ENCODE measurements at places on chromosomes 7 and 10.
A peak's percentile ranks its signal among the peaks of the same experiment; 100 is the strongest.

DNA sequence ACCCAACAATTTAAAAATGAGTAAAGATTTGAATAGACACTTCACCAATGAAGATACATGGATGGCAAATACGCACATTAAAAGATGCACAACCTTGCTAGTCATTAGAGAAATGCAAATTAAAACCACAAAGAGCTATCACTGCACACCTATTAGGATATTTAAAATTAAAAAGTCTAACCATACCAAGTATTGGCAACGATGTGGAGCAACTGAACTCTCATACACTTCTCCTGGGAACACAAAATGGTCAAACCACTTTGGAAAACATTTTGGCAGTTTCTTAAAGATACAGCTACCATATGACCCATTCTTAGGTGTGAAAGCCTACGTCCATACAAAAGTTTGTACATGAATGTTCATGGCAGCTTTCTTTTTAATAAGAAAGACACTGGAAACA lies 36.1 kb downstream of the DCLRE1C start:
- DNase-seq = no peak

GRCh38 chr10:113053881-113054280 lies 103.8 kb downstream of the TCF7L2 start:
- no peak for DNase-seq

DNA sequence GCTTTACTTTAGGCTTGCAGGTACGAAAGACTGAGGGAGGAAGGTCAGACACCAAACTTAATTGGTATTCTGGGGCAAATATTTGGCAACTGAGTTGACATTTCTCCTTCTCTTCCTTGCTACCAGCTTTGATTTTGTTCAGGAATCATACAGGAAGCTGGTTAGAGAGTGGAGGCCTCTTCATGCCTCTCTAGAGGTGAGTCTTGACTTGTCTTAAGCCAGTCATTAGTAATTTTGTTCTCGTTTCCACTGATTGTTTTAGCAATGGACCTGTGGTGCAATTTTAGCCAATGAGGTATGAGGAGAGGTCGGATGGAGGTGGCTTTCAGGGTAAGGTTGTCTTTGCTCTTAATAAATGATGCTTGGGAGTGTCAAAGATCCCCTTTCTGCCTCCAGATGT lies 2.4 kb upstream of the RP9 start:
- no peak for DNase-seq

GRCh38 chr10:12091421-12091820 lies 22.7 kb downstream of the DHTKD1 start:
- DNase-seq = no peak

DNA sequence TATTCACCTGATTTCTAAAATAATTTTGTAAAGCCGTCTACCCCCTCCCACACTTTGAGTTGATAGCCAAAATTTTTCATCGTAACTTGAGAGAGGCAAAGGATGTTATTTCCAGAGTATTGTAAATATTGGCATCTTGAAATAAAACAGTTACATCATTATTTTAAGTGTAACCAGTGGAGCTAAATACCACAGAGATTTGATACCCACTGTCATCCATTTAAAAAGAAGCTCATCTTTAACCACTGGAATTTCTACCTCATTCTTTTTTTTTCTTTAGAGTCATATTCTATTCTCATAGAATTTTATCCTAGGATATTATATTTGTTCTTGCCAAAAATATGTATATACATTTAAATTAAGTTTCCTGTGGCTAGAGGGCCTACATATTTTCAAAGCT lies 48.6 kb downstream of the CAMK1D start:
- DNase-seq = no peak

GRCh38 chr7:32412471-32412870 lies 77.7 kb downstream of the LSM5 start:
- DNase-seq = no peak

DNA sequence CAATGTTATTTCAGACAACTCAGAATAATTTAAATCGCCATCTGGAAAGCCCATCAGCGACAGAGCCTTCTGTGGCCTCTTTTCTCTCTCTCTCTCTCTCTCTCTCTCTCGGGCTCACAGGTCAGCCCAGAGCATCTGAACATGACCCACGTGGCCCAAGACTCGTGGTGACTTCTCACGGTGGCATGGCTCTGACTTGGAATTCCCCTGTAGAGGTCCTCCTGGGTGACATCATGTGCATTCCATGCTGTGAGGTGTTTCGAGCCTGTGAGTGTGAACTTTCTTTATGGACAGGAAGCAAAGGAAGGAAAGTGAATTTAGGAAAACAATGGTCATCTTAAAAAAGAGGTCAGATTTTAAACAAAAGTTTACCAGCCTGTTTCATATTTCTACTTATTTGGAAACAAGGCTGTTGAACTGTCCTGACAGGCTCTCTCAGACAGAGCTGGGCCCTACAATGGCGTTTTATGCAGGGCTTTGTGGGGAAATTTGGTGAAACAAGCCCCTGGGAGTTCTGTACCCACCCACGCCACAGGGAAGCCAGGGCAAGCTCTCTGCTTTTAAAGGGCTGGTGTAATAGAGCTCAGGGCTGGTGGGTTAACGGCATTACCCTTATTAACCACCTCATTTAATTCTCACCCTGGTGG lies 359.7 kb upstream of the ZNF32 start:
- DNase-seq = no peak

DNA sequence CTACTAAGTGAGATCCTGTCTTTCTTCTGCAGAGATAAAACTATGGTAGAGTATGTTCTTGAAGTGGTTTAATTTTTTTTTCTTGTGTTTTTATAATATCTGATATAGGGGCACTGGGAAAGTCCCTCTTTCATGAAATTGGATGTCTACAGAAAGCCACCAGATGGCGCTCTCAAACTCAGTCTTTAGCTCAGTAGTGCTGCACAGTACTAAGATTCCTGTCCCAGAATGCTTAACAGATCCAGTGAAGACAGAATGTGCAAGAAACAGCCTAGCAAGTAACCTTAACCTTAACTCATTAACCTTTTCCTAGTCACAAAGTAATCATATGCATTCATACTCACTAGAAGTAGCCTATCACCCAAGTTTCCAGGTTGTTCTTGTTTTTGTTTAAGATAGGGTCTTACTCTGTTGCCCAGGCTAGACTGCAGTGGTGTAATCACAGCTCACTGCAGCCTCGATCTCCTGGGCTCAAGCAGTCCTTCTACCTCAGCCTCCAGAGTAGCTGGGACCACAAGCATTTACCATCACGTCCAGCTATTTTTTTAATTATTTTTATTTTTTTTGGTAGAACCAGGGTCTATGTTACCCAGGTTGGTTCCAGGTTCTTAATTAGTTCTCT lies 56.7 kb downstream of the IDE start:
- DNase-seq = peak; percentile 63

Data from WERI-Rb-1 (cell line).